WTC11 (cell line): ENCODE measurements at places on chromosomes 2 and 18. TPM values are rescaled to one million over a fixed set of nuclear protein-coding genes. Genes with fewer than 3 reads are reported as not detected.

HMSD gene
- 3.0 to 8.1 TPM (median 6.1 TPM) in 3 replicates for total RNA-seq

RUFY4 gene
- 0.31 to 0.64 TPM (median 0.57 TPM) in 3 replicates for total RNA-seq

KCNJ3 gene
- 0.31 to 0.69 TPM (median 0.32 TPM) in 3 replicates for total RNA-seq

CCDC141 gene
- total RNA-seq = 8.5 to 10.2 TPM (median 8.8 TPM) in 3 replicates

DSC3 gene
- 2.1 to 2.8 TPM (median 2.6 TPM) in 3 replicates for total RNA-seq

TXNDC2 gene
- 0.09 to 0.26 TPM (median 0.14 TPM) in 3 replicates for total RNA-seq

LIPG gene
- total RNA-seq = 5.5 to 6.8 TPM (median 6.1 TPM) in 3 replicates

PDE11A gene
- total RNA-seq = 0.13 to 0.53 TPM (median 0.53 TPM) in 3 replicates

IL36A gene
- total RNA-seq = not detected in 3 replicates

BCL2 gene
- 2.2 to 2.6 TPM (median 2.3 TPM) in 3 replicates for total RNA-seq

SP140L gene
- total RNA-seq = 2.7 to 3.8 TPM (median 3.2 TPM) in 3 replicates

WNT10A gene
- total RNA-seq = not detected in 3 replicates

SERPINB13 gene
- total RNA-seq = not detected in 3 replicates

IL36B gene
- not detected in 3 replicates for total RNA-seq

IGFBP5 gene
- 5.3 to 12.5 TPM (median 6.4 TPM) in 3 replicates for total RNA-seq

ROCK1 gene
- 36.1 to 42.2 TPM (median 39.3 TPM) in 3 replicates for total RNA-seq

LRRC30 gene
- not detected in 3 replicates for total RNA-seq

ITGA4 gene
- total RNA-seq = 2.0 to 3.0 TPM (median 2.7 TPM) in 3 replicates

GCKR gene
- total RNA-seq = 0.64 to 1.1 TPM (median 0.72 TPM) in 3 replicates

SRBD1 gene
- 19.1 to 23.4 TPM (median 22.8 TPM) in 3 replicates for total RNA-seq

TEX44 gene
- total RNA-seq = not detected in 3 replicates

STK25 gene
- 214 to 232 TPM (median 222 TPM) in 3 replicates for total RNA-seq

BMP10 gene
- not detected in 3 replicates for total RNA-seq

EML6 gene
- 1.9 to 2.5 TPM (median 2.1 TPM) in 3 replicates for total RNA-seq
